ENCODE measurements at places on chromosomes 2 and 18.

DNA sequence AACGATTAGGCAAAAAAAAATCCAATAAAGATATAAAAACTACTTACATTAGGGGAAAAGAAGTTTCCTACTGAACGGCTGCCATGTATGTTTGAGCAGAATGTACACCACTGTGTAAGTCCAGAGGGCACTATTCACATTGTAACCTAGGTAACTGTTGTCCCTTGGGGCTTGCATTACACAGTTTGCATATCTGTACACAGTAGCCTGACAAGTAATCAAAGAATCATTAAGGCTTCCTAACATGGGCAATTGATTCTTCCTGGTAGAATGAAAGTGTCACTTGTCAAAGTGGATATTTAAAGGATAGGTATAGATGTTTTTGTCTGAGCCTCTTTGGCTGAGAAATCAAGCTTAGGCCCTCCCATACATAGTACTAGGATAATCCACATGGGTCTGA, 39.1 kb downstream of the PLEK start:
- no peak for DNase-seq

- no peak for DNase-seq
Measured at GRCh38 chr2:53840580-53840979, 19.2 kb downstream of the GPR75 start.

GRCh38 chr2:55609938-55610578, 7.4 kb downstream of the PPP4R3B start:
- no peak for DNase-seq

DNA sequence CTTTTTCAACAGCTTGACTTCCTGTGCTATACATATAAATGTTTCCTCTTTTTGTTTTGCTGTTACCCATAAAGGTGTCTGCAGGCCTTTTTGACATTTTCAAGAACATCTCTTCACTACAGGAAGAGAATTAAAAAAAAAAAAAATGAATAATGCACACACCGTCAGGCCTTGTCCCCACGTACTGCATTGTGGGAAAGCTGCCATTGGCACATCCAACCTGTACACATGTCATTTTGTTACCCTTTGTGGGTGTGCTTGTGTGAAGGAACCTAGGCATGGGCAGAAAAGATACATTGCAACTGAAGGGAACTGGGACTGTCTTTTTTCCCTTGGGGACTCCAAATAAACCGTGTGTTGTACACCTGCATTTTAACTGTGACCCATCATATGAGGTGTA, 16.8 kb upstream of the TMEM37 start:
- no peak for DNase-seq

GRCh38 chr18:61239051-61239450, 94.2 kb upstream of the CDH20 start:
- no peak for DNase-seq

GRCh38 chr2:217459680-217460405, 543.0 kb downstream of the TNS1 start:
- no peak for DNase-seq

DNA sequence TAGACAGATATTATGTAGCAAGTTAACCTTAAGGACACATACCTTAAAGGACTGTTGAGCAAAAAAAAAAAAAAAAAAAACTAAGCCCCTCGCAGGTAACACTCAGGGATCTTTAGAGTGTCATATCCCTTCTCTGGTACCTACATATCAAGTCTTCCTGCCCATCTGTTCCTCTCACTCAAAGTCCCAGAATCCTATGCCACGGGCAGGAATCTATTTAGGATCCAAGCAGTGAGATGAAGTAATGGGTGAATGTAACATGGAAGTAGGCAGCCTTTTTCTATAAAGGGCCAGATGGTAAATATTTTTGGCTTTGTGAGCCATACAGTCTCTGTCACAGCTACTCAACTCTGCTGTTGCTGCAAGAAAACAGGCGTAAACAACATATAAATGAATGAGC, 496.7 kb downstream of the STK39 start:
- no peak for DNase-seq

- DNase-seq: no peak
Measured at GRCh38 chr2:60547841-60548240, 5.6 kb downstream of the BCL11A start.

- no peak for DNase-seq
Measured at GRCh38 chr2:104462731-104463130, 391.2 kb upstream of the POU3F3 start.

DNA sequence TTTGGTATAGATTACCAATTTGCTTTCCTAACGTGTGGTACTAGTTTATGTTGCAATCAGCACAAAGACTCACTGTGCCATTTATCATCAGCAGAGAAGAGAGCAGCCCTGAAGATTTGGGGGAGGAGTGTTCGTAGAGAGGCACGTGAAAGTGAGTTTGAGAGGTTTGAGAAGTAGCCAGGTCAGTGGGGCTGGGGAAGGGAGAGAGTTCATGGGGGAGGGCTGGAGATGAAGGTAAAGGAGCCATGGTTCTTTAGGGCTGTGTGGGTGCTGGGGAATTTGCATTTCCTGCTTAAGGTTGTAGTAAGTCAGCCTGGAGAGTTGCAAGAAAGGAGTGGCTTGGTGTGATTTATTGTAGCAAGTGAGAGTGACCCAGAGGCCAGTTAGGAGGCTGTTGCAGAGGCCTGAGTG, 172.1 kb downstream of the NEDD4L start:
- no peak for DNase-seq

DNA sequence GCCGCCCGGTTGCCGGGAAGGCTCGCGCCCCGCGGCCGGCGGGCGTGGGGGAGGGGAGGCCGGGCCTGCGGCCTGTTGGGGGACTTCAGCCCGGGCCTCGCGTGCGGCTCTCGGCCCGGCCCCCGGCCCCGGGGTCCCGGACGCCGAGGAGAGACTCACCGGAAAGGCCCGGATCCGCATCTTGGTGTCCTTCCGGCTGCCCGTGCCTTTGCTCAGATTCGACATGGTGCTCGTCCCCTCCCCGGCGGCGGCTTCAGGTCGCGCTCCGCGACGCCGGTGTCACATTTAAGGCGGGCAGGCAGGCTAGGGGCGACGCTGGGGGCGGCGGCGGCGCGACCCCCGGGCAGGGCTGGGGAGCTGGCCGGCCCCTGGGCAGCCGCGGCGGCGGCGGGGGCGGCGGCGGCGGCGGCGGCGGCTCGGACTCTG, 365 bp downstream of the CUL3 start:
- no peak for DNase-seq

- DNase-seq: no peak
Measured at GRCh38 chr18:75779450-75779849, 351.9 kb upstream of the SMIM21 start.

DNA sequence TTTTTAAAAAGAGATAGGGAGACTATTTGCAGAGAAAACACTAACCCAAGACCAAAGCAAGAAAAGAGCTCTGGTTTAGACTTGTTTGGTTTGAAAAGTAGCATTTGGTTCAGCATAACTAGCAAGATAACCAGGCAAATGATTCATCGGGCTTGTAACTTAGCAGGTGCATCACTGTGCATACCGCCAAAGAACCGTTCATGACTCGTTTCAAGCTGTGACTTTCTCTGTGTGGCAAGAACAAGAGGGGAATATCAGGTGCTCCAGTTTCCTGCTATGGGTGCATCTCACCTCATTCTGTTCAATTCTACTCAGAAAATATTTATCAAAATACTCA, 244.9 kb downstream of the ETAA1 start:
- DNase-seq: no peak

GRCh38 chr2:70596739-70597138, 43.1 kb upstream of the TGFA start:
- DNase-seq: no peak

GRCh38 chr2:155190342-155190741, 491.8 kb downstream of the KCNJ3 start:
- DNase-seq: no peak

DNA sequence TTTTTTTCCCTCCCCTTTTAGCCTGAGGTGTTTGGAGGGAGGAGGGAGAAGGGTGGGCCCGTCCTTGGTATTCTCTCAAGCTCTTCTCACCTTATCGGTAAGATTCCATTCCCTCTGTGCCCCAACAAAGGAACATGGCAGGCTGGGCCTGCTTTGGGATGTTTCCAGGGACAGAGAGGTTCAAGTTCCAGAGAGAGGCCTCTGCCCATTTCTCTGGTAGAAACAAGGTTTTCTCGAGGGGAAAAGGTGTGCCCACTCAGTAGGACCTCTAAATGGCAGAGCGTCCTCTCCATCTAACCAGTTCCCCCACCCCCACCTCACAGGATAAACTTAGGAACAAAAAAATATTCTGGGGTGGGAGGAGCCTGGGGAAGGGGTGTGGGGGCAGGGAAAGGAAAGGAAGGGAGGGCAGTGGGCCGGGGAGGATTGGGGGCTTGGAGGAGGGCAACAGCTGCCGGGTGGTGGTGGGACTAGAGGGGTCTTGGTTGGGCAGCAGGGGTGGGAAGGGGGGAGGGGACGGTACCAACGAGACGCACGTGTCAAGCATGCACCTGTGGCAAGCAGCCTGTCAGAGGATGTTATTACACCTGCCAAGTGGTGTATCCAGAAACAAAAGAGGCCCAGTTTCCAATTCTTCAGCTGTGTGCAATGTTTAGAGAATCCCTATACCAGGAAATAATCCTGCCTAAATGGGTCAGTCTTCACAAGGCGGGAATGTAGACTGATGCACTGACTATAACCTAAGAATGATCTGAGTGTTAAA, 2.1 kb downstream of the PCBP1 start:
- no peak for DNase-seq

- DNase-seq: no peak
Measured at GRCh38 chr2:192379736-192380135, 185.0 kb upstream of the TMEFF2 start.

DNA sequence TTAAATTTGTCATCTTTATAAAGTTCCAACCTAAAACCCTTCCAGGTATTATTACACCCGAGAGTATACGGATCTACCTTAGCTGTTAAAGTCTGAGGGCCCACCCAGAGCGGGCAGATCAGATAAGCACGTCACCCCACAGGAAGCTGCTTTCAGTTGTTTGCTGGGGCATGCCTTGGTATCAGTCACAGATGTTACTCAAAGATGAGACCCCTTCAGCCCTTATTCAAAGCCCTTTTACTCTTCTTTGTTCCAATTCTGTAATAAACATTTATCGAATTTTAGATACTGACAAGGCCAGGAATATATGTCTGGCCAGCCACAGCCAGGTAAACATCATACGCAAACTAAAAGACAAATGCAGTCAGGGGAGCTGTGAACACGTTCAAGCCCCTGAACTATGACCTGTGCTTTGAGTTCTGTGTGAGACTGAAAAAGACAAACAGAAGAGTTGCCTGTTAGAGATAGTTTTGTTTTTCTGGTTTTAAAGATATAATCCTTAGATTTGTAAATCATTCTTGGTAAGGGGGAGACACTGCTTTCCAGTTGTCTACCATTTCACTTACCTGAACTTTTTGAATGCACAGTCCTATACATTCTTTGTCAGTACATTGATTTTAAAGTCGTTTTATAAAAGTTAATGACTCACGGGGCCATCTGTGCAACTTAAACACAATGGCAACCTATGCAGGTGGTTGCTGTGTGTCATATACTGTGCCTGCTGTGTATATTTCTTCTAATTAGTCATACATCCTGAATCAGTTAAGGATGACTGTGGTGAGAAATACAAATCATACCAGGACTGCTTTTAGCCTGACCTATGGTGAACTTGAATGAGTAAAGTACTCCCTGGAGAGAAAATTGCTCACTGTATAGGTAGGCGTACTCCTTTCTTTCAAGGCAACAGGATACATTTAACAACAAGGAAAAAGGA, 100.5 kb upstream of the ITPRID2 start:
- DNase-seq: no peak

DNA sequence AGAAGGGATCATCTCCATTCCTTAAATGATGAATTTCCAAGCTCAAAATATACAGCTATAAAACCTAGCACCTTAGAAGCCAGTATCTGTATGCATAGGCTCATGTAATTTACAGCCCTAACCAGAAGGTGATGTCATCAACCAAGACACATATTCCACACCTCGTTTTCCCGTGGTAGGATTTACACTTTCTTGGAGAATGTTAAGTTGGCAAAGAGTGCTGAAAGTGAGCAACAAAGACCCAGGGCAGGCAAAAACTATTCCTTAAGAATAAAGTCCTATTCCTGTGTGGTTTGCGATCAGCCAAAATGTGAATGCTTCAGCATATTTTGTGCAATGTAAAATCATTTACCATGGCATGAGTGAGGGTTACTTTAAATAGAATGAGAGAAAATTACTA, 247.1 kb downstream of the OSR1 start:
- DNase-seq: no peak

All from memory B cell (primary cell).